NCI-H524 treated with DMSO at 0.1 percent for 48 hours (cell line): ENCODE measurements at places on chromosomes 7 and 10.

DNA sequence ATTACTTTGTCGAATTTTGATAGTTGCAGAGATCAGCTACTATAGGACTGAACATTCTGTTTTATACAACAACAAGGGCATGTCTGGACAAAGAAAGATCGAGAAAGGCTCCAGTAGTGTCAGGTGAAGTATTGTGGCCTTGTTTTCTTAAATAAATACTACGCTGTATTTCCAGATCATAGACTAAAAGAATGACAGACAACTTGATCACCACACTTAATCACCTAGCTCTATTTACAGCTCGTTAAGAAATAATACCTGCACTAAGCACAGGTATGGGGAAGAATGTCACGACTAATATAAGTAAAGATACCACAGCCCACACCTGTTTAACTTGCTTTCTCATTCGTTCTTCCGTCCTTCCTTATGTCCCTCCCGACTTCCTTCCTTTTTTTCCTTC is 269.2 kb downstream of the HGF start:
- no peak for DNase-seq

DNA sequence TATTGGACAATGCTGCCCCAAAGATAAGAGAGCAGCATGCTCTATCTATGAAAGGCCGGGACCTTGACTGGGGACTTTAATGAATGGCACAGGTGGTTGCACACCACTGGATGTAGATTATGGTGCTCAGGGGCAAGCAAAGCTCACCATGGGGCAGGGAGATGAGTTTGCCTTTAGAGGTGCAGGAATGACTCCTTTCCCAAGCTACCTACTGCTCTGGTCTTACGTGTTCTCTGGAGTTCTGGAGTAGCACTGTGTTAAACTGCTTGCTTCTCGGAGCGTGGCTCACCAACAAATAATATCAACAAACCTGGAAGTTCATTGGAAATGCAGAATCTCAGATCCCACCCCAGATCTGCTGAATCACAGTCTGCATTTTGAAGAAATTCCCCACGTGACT is 445.3 kb downstream of the RPS24 start:
- DNase-seq, result no peak

- DNase-seq, result no peak
Measured at GRCh38 chr7:71787513-71787912, 624.6 kb downstream of the CALN1 start.

- peak; percentile 2 for DNase-seq
Measured at GRCh38 chr7:88431882-88432281, 125.2 kb upstream of the STEAP4 start.

GRCh38 chr10:130160775-130161174 is 24.6 kb downstream of the GLRX3 start:
- DNase-seq, result no peak

GRCh38 chr7:119105381-119105780 is 880.9 kb downstream of the ANKRD7 start:
- DNase-seq, result no peak

DNA sequence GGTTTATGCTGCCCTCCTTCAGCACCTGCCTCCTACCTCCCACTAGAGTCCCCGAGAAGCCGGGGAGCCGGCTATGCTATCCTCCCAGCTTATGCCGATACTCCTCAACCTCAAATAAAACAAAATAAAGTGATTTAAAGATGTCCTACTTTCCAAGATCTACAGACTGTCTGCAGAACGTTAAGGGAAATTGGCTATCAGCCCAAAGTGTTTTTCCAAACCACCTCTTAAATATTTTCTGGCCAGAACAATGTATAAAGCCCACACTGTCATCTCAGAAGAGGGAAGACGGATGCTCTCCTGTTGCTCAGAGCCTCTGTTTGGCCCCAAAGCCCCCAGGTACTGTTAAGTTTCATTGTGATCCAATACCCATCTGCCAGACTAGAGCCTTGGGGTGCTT is 54.0 kb upstream of the MGMT start:
- no peak for DNase-seq

- DNase-seq, result no peak
Measured at GRCh38 chr10:94639902-94640301, 43.6 kb upstream of the CYP2C18 start.

GRCh38 chr7:55077561-55078410 is 59.0 kb downstream of the EGFR start:
- no peak for DNase-seq

DNA sequence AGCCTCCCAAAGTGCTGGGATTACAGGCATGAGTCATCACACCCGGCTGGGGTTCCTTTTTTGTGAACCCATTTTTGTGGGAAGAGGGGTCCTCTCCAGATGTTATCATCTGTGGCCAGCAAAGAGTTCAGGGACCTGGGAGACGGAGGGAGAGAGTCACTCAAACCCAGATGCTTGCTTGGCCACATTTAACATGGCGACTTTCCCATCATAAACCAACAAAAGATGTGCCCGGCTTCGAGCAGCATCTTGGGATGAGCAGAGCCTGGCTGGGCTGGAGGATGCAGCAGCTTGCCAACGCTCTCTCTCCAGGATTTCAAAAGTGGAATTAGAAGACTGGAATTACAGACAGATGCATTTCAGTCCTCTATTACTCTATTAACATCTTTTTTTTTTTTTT is 19.1 kb upstream of the HABP2 start:
- DNase-seq, result no peak

DNA sequence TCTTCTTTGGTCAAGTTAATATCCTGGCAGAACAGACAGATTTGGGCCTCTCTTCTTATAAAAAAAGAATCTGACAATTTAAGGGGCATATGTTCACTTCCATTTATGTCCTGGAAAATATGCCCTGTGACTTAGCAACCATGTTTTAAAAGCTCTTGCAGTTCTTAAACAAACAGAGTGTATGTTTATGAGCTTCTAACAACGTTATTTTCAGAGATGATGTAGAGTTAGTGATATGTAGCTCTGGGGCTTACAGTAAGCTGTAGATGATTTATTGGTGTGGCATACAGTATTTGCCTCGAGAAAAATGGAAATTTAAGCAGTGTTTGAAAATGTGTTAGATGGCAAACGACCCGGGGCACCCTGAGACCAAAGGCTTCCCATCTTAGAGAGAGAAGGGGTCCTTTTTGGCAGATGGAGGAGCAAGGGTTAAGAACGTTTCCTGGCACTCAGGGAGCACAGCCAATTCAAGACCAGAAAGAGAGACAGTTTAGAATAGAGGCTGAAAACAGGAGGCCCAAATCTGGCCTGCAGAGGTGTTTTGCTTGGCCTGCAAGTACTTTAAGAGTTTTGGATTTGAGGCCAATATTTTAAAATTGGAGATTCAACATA is 397.5 kb downstream of the KCNMA1 start:
- DNase-seq, result no peak

DNA sequence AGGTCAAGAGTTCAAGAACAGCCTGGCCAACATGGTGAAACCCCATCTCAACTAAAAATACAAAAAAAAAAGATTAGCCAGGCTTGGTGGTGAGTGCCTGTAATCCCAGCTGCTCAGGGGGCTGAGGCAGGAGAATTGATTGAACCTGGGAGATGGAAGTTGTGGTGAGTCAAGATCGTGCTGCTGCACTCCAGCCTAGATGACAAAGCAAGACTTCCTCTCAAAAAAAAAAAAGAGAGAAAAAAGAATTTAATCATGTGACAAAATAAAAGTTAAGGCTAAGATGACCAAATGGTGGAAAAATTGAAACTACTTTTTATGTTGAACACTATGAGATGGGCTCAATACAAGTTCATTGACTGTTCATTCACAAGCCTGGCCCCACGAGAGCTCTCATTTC is 141.1 kb upstream of the WDR11 start:
- DNase-seq, result no peak

DNA sequence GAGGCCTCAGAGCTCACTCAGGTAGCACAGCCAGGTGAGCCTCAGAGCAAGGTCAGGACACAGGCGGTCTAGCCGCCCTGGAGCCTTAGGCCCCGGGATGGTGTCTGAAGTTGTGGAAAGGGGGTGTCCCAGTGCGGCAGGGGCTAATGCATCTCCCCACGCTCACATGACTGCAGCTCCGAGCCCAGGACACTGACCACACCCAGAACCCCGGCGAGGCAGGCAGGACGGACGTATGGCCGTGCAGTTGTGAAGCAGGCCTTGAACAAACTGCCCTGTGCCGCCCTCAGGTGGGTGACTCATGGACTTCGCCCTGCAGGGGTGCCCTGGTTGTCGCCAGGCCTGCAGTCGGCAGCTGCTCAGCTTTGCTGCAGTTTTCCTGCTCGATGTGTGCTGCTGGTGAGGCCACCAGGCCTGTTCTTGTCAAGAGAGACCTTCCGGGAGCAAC is 5.0 kb upstream of the PRKAR1B start:
- DNase-seq, result peak; percentile 27

DNA sequence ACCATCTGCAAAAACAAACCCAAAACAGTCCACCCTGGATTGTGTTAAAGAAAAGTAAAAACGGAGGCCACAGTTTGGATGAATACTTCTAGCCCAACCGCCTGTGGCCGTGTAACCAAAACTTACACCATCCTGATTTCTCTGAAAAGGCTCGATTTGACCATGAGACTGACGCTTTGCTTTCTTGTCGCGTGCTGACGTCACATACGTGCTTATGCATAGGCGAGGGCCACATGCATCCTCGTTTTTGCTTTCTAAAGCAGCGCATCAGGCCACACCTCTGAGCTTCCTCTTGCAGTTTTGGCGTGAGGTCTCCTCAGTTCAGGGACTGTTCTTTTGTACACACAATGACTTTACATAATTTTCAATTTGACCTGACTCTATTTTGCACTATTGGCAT is 526.6 kb downstream of the GLRX3 start:
- no peak for DNase-seq

- peak; percentile 9 for DNase-seq
Measured at GRCh38 chr7:57769958-57770357, 320.0 kb downstream of the ZNF716 start.

DNA sequence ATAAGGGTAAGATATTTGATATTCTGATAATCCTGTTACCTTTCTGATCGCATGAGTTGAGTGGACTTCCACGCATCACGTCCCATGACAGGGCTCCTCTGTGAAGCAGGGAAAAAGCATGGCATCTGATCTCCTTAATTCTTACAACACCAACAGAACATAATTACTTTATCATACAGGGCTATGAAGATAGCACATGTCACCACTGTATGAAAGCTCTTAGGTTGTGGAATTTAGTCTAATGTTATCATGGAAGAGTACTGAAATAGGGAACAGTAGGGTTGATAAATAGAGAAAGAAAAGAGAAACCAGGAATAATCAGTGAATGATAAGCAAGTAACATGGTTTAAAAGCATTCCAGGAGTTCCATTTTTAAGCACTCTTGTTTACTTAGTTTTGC is 212.0 kb downstream of the CACNB2 start:
- DNase-seq, result no peak
